ENCODE measurements at places on chromosomes 3 and 15. TPM values are rescaled to one million over a fixed set of nuclear protein-coding genes. Genes with fewer than 3 reads are reported as not detected.

- DNase-seq = no peak
Observed at GRCh38 chr3:65664446-65664845, 374.3 kb downstream of the MAGI1 start.

GRCh38 chr15:47506329-47507100 lies 210.8 kb upstream of the SEMA6D start:
- no peak for DNase-seq

The TEX55 gene
- total RNA-seq = not detected

GRCh38 chr3:85554153-85554552 lies 595.4 kb downstream of the CADM2 start:
- DNase-seq = no peak

DNA sequence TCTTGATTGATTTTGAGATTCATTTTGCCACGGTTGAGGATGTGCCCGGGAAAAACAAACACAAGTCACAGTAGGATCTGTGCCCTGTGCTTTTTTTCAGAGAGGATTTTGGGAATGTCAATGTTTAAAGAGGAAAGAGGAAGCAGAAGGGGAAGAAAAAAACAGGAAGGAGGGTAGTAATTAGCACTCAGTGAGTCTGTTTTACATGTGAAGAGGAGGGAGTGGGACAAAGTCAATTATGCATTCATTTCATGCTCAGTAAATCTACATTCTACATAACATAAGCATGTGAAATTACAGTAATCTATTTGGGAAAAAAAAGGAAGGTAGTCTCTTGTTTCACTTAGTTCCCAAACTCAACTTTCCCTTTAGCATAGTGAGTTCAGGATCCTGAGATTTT lies 18.3 kb upstream of the CD200 start:
- DNase-seq = no peak

The SLC28A1 gene
- total RNA-seq = not detected

GRCh38 chr3:16761571-16761970 lies 123.2 kb upstream of the PLCL2 start:
- no peak for DNase-seq

DNA sequence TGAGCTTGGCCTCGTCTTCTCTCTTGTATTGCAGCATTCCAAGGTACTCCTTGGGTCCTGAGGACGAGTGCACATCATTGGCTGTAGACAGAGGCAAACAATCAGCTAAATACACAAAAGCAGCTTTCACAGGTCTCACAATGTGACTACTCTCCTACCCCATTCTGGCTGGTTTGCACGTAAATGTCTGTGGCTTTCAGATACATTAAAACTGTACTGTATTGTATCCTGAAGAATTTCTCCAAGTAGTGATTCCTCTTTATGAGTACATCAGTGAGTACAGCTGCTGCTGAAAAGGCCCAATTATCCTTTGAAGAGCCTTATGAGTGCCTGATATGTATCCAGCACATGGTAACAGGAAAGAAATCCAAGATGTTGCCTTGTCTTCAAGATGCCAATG lies 22.0 kb upstream of the GNB5 start:
- no peak for DNase-seq

GRCh38 chr15:75928680-75929608 lies 25.3 kb downstream of the FBXO22 start:
- peak; percentile 11 for DNase-seq

The MNS1 gene
- 0.36 TPM for total RNA-seq

The SKOR1 gene
- total RNA-seq = 0.12 TPM
